ENCODE measurements at places on chromosomes 7 and 10.

GRCh38 chr10:70188768-70189167 is 18.5 kb upstream of the SAR1A start:
- no peak for DNase-seq

GRCh38 chr10:46534828-46535524 is 21.5 kb downstream of the GPRIN2 start:
- DNase-seq = no peak

GRCh38 chr7:150897502-150898474 is 45.5 kb downstream of the AOC1 start:
- DNase-seq = no peak

GRCh38 chr10:78623578-78624215 is 445.1 kb upstream of the ZMIZ1 start:
- no peak for DNase-seq

DNA sequence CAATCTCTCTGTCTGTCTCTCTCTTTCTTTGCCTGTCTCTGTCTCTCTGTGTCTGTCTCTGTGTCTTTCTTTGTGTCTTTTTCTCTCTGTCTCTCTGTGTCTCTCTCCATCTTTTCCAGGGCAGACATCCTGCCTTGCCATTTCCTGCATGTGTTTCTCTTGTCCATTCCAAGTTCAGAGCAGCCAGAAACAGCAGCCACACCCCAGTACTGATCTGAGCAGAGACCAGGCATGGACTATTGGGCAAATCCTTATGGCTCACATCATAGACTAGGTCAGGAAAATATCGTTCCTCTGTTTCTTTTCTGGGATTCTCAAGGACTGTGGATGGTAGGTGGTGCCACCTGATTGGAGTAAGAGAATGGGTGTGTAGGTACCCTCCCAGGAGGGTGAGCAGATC is 95.8 kb downstream of the RAMP3 start:
- no peak for DNase-seq

Data from iPS DF 19.7 (cell line).